Ureter (tissue), 1 donor: ENCODE measurements at places on chromosomes 2 and 18. TPM values are rescaled to one million over a fixed set of nuclear protein-coding genes. Genes with fewer than 3 reads are reported as not detected.

Gene DAW1
- not detected for total RNA-seq

Gene ONECUT2
- 0.03 TPM for total RNA-seq

DNA sequence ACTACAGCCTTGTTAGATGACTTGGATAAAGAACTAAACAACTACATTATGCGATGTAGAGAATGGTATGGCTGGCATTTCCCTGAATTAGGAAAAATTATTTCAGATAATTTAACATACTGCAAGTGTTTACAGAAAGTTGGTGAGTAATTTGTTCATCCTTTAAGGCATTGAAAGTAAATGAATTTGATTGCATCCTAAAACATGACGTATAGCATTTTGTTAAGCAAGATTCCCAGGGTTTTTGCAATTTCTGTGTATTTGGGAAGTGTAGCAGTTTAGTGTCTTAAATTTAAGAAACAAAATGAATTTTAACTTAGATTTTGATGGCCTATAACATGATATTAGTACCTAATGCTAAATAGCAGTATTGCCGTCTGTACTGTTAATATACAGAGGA lies 24.8 kb downstream of the NOP58 start:
- DNase-seq: no peak

- no peak for DNase-seq
These were observed 3.2 kb upstream of the DYTN start for GRCh38 chr2:206721256-206721920.

- DNase-seq: no peak
These were observed 738.6 kb downstream of the ERBB4 start for GRCh38 chr2:211800001-211800400.
